Fibroblast of lung (primary cell): ENCODE measurements at places on chromosomes 1 and 21. TPM values are rescaled to one million over a fixed set of nuclear protein-coding genes. Genes with fewer than 3 reads are reported as not detected.

GRCh38 chr1:76031496-76031895 lies 43.0 kb upstream of the ST6GALNAC3 start:
- no peak overlapping the region for H3K4me3 ChIP-seq
- H3K27ac ChIP-seq: no peak overlapping the region
- H3K27me3 ChIP-seq: no peaks in the 10 kb centered on the region
- no peaks in the 10 kb centered on the region for H3K36me3 ChIP-seq
- no peaks in the 10 kb centered on the region for H3K4me1 ChIP-seq
- no peak for DNase-seq

DNA sequence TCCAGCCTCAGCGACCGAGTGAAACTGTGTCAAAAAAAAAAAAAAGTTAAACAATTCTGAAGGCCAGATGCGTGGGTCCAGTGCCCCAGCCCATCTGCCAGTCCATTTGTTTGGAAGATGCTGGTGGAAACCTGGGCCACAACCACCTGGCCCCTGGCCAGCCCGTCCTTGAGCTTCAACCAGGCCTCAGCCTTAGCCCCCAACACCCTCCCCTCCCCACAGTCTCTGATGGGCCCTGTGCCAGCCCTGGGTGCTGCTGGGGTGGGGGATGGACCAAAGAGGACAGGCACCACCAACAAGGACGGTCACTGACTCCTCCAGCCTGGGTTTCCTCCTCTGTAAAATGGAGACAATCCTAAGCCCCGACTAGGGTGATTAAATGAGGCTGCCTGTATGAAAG lies 19.6 kb upstream of the PLEKHG5 start:
- no peaks in the 10 kb centered on the region for H3K27me3 ChIP-seq
- no peak for DNase-seq
- H3K4me1 ChIP-seq: no peaks in the 10 kb centered on the region
- H3K27ac ChIP-seq: no peak overlapping the region
- H3K36me3 ChIP-seq: no peaks in the 10 kb centered on the region

GRCh38 chr1:12450756-12451559 lies 167.1 kb downstream of the DHRS3 start:
- H3K36me3 ChIP-seq: no peaks in the 10 kb centered on the region
- no peak overlapping the region for H3K4me3 ChIP-seq
- H3K27ac ChIP-seq: no peak overlapping the region
- H3K27me3 ChIP-seq: no peaks in the 10 kb centered on the region

GRCh38 chr1:79657951-79658658 lies 651.6 kb upstream of the ADGRL4 start:
- H3K4me1 ChIP-seq: no peaks in the 10 kb centered on the region
- no peak overlapping the region for H3K4me3 ChIP-seq
- no peaks in the 10 kb centered on the region for H3K27me3 ChIP-seq
- no peak overlapping the region for H3K27ac ChIP-seq
- no peaks in the 10 kb centered on the region for H3K36me3 ChIP-seq

DNA sequence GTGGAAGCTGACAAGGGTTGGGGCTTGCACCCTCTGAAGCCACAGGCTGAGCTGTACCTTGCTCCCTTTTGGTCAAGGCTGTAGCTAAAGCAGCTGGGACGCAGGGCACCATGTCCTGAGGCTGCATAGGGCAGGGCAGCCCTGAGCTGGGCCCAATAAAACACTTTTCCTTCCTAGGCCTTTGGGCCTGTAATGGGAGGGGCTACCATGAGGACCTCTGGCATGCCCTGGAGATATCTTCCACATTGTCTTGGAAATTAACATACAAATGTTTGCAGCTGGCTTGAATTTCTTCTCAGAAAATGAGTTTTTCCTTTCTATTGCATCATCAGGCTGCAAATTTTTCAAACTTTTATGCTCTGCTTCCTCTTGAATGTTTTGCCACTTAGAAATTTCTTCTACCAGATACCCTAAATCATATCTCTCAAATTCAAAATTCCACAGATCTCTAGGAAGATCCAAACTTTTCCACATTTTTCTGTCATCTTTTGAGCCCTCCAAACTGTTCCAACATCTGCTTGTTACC lies 32.9 kb upstream of the TTLL7 start:
- H3K4me3 ChIP-seq: no peak overlapping the region
- DNase-seq: no peak
- H3K27ac ChIP-seq: no peak overlapping the region
- no peaks in the 10 kb centered on the region for H3K36me3 ChIP-seq
- peaks cover 6% of the 10 kb centered on the region for H3K27me3 ChIP-seq
- no peaks in the 10 kb centered on the region for H3K4me1 ChIP-seq

DNA sequence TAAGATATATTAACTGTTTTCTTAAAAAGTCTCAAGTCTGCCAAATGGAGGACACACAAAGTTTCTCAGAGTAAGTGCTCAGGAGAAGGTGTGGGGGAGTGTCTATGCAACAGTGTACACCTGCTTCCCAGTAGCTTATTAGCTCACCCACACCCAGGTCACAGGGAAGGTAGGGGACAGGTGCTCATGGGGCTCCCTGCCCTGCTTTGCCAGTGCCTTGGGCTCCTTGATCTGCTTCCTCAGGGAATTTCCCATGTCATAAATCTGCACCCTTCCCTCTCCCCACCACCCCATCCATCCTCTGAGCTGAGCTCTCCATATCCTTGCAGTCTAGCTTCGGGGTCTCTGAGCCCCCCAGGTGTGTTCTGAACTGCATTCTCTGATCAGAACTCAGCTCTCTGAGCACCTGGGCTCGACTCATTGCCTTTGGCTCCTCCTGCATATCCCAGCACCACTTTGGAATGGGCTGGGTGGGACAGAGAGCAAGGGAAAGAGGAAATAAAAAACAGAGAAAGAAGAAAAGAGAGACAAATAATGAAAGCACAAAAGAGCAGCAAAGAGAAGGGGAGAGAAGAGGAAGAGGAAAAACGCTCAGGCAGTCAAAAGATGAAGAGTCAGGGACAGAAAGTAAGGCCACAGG lies 87.0 kb upstream of the ATP1B1 start:
- H3K36me3 ChIP-seq: no peaks in the 10 kb centered on the region
- DNase-seq: no peak
- H3K27me3 ChIP-seq: no peaks in the 10 kb centered on the region
- no peak overlapping the region for H3K27ac ChIP-seq
- no peak overlapping the region for H3K4me3 ChIP-seq

GRCh38 chr1:208500375-208500774 lies 256.2 kb upstream of the PLXNA2 start:
- no peak overlapping the region for H3K4me3 ChIP-seq
- DNase-seq: no peak
- H3K4me1 ChIP-seq: no peaks in the 10 kb centered on the region
- no peak overlapping the region for H3K27ac ChIP-seq
- H3K36me3 ChIP-seq: no peaks in the 10 kb centered on the region

DNA sequence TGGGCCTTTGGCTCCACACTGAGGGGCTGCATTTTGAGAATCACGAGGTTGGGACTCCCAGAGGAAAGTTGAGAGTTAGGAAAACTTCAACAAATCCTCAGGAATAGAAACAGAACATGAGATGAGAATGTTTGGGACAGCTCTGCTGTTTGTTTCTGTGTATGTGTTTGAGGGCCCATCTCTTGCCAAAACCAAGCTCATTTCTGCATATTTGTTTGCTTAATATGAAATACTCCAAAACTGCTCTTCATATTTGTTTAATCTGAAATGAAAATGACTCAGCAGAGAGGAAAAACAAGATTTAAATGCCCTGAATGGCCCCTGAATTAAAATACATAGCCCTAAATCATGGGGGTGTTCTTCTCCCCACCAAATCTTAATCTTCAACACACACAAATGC lies 78.1 kb downstream of the DDR2 start:
- peak overlapping the region; percentile 49 for H3K27ac ChIP-seq
- no peak for DNase-seq
- no peak overlapping the region for H3K4me3 ChIP-seq
- no peaks in the 10 kb centered on the region for H3K27me3 ChIP-seq
- H3K36me3 ChIP-seq: peaks cover 9% of the 10 kb centered on the region

GRCh38 chr21:41294548-41295231 lies 21.9 kb upstream of the FAM3B start:
- no peaks in the 10 kb centered on the region for H3K27me3 ChIP-seq
- H3K36me3 ChIP-seq: no peaks in the 10 kb centered on the region
- no peak overlapping the region for H3K27ac ChIP-seq
- H3K4me3 ChIP-seq: no peak overlapping the region
- H3K4me1 ChIP-seq: no peaks in the 10 kb centered on the region
- DNase-seq: no peak

DNA sequence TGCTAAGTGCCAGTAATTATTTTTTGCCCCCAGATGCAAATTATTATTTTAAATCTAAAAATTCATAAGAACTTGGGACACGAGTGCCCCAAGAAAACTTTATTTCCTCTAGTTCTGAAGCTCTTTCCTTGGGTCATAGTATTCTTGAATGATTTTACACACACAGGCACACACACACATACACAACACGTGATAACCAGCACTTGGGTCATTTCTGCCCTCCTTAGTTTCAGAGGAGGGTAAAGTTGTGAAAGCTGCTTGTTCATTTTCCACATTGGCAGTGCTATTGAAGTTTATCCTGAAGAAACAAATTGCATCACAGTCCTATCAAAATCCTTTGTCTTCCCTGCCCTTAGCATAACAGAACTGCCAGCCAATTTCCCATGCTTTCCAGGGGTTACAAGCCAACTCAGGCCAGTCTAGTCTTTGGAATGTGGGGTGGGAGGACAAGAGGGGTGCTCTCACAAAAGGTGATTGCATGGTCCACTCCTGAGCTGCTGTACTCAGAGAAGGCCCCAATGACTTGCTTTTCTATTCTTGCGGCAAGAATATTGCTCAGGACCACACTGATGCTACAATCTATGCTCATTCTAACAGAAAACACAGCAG lies 98.5 kb upstream of the POGK start:
- H3K4me1 ChIP-seq: no peaks in the 10 kb centered on the region
- H3K27ac ChIP-seq: no peak overlapping the region
- H3K36me3 ChIP-seq: no peaks in the 10 kb centered on the region
- no peaks in the 10 kb centered on the region for H3K27me3 ChIP-seq

DNA sequence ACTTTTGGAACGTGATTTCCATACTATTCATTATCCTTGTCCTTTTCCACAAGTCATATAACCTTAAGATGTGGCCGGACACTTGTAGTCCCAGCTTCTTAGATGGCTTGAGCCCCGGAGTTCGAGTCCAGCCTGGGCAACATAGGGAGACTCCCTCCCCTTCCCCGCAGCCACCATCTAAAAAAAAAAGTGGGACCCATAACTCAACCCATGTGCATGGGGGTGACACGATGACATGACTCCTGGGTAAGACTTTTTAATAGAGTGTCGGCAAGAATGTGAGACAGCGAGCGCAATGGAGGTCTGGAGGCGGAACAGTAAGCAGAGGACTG lies 25.7 kb downstream of the MIA3 start:
- no peaks in the 10 kb centered on the region for H3K4me1 ChIP-seq
- peak overlapping the region; percentile 100 for H3K4me3 ChIP-seq
- no peaks in the 10 kb centered on the region for H3K36me3 ChIP-seq

DNA sequence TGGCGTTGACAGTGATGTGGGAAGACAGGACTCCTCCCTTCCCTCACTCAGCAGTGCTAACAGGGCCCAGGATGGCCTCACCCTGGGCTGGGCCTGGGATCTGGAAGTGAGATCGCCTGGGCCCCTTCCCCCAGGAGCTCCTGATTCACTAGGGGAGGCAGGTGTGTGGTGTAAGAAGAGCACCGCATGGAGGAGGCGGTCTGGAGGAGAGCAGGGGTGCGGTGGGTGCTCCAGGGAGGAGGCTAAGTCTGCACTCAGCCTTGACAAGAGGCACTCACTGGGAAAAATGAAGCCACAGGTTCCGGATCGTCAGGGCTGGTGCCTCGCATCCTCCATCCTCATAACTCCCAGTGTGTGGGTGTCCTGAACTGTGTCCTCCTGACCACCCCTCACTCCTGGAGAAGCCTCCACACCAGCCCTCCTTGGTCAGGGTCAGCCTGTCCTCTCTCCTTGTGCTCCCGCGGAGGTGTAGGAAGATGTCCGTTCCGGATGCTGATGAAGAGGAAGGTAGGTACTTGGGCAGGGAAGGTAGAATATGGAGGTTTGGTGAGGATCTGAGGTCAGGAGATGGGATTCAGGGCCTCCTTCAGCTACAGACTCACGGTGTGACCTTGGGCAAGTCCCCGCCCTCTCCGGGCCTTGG lies 142.1 kb upstream of the WNT4 start:
- H3K27me3 ChIP-seq: peaks cover 12% of the 10 kb centered on the region
- H3K36me3 ChIP-seq: no peaks in the 10 kb centered on the region
- no peak for DNase-seq
- no peak overlapping the region for H3K27ac ChIP-seq

- H3K27ac ChIP-seq: no peak overlapping the region
- no peaks in the 10 kb centered on the region for H3K4me1 ChIP-seq
- DNase-seq: no peak
- H3K27me3 ChIP-seq: no peaks in the 10 kb centered on the region
These were observed 92.5 kb downstream of the LACTBL1 start for GRCh38 chr1:22880174-22880601.

RIMKLA gene
- 0.05 TPM in 1 of 2 replicates, not detected in the other for polyA plus RNA-seq

SLFNL1 gene
- 0.01 TPM in 1 of 2 replicates, not detected in the other for polyA plus RNA-seq

ZYG11A gene
- polyA plus RNA-seq: 0.28 and 0.73 TPM in 2 replicates

CIART gene
- 15.3 and 15.4 TPM in 2 replicates for polyA plus RNA-seq

AQP10 gene
- polyA plus RNA-seq: not detected in 2 replicates

MCOLN3 gene
- 1.7 and 2.7 TPM in 2 replicates for polyA plus RNA-seq

TSTD1 gene
- 0.24 and 7.5 TPM in 2 replicates for polyA plus RNA-seq

XCL2 gene
- polyA plus RNA-seq: not detected in 2 replicates

CPLANE2 gene
- polyA plus RNA-seq: 2.4 and 4.0 TPM in 2 replicates
